ENCODE measurements at places on chromosomes 5 and 9. TPM values are rescaled to one million over a fixed set of nuclear protein-coding genes. Genes with fewer than 3 reads are reported as not detected.

The PPP2R2B gene
- total RNA-seq = 0.12 TPM

GRCh38 chr5:112064271-112064701 lies 307.3 kb upstream of the NREP start:
- no peak for DNase-seq
- no peak overlapping the region for H3K27ac ChIP-seq
- H3K36me3 ChIP-seq = no peaks in the 10 kb centered on the region
- H3K27me3 ChIP-seq = peaks cover 6% of the 10 kb centered on the region
- H3K4me3 ChIP-seq = no peak overlapping the region

- H3K27ac ChIP-seq = no peak overlapping the region
- no peaks in the 10 kb centered on the region for H3K4me1 ChIP-seq
- no peaks in the 10 kb centered on the region for H3K36me3 ChIP-seq
Observed at GRCh38 chr5:136892000-136892399, 526.7 kb upstream of the TRPC7 start.

DNA sequence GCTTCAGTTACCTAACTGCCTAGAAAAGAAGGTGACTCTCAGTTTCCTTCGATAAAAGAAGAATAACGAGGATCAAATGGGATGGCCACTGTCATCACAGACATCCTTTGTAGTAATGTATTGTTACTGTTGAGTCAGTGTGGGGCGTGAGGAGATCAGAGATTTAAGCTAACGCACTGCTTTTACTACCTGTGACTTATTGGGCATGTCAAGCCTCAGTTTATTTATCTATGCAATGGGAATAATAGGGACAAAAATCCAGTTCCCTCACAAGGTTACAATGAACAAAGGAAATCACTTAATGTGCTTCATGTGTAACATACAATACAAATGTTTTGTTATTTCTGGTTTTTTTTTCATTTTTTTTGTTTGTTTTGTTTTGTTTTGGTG lies 255 bp upstream of the TRPM6 start:
- peaks cover 44% of the 10 kb centered on the region for H3K27me3 ChIP-seq
- H3K4me1 ChIP-seq = peaks cover 14% of the 10 kb centered on the region
- peak overlapping the region; percentile 92 for H3K4me3 ChIP-seq

DNA sequence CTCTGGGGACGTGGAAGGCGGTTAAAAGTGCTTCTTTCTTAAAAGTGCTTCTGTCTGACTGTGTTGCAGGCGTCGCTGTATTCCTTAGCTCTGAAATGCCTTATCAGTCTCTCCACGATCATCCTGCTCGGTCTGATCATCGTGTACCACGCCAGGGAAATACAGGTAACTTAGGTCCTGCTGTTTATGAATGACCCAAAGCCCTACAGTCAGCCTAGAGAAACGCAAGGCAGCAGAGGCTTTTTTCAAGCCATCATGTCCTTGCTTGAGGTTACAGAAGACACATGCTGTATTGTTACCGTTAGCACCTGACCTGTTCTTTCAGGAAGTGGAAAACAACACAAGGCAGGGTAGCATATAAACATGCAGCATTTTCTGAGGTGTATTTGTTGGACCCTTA lies 2.0 kb downstream of the KCNN2 start:
- peak overlapping the region; percentile 7 for H3K4me3 ChIP-seq
- peaks cover 49% of the 10 kb centered on the region for H3K27me3 ChIP-seq

DNA sequence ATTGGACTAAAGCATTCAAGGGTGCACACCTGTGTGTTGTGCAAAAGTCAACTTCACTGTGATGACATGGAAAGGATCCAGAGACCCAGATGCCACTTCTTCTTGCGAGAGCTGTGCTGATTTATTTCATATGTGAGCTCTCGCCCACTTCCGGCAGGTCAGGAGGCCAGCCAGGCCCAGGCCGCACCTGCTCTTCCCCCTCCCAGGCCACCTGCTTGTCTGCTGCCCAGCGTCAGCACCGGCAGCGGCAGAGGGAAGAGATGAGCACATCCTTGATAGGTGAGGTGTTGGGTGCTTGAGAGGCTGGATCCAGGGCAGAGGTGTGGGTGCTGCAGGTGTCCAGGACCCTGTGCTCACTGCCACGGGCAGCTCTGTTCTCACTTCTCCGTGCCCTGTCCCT lies 242.9 kb downstream of the FANCC start:
- H3K4me3 ChIP-seq = no peak overlapping the region
- H3K27me3 ChIP-seq = no peaks in the 10 kb centered on the region
- H3K4me1 ChIP-seq = no peaks in the 10 kb centered on the region
- no peak for DNase-seq
- H3K27ac ChIP-seq = no peak overlapping the region

DNA sequence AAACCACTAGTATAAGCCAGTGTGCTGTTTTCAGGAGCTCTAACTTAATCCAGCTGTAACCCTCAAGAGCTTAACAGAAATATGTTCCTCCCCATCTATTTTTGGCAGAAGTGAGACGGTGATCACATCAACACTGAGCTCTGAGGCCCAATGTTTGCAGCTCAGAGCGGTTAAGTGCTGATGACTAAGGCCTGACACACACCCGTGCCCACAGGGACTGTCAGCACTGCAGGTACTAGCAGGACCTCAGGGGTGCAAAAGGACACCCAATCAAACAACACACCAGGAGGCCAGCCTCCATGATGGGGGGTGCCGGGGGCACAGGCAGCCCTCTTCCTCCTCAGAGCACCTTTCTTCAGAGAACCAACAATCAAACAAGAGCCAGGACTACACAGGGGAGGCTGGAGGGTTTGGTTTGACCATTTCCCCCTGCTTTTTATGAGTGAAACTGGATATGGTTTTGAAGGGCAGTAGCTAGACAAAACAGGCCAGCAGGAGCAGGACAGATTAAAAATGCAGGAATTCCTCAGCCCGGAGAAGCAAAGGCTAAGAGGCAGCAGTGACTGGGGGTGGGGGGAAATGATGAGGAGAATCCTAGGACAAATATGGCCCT lies 61.3 kb downstream of the RAPGEF1 start:
- peak; percentile 92 for DNase-seq
- peak overlapping the region; percentile 95 for H3K27ac ChIP-seq
- H3K36me3 ChIP-seq = peaks cover 12% of the 10 kb centered on the region
- H3K4me1 ChIP-seq = peaks cover 72% of the 10 kb centered on the region
- no peaks in the 10 kb centered on the region for H3K27me3 ChIP-seq

DNA sequence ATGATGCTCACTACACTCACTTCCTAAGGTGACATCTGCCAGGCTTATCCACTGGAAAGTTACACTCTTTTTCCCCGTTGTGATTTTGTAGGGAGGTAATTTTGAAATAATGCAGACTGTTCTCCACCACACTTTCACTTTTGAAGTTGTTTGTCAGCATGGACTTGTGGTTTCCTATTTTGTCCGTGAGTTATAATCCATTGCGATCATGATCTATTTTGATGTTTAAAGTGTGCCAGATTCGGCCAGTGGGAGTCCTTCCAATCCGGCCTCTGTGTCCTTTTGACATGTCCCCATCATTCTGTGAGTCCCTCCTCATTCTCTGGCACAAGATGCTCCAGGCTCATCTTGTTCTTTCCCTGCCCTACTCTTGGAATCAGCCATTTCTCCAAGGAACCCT lies 211.3 kb upstream of the KLF4 start:
- no peak for DNase-seq
- H3K4me3 ChIP-seq = no peak overlapping the region
- no peaks in the 10 kb centered on the region for H3K27me3 ChIP-seq
- H3K27ac ChIP-seq = no peak overlapping the region
- H3K36me3 ChIP-seq = no peaks in the 10 kb centered on the region
- no peaks in the 10 kb centered on the region for H3K4me1 ChIP-seq

DNA sequence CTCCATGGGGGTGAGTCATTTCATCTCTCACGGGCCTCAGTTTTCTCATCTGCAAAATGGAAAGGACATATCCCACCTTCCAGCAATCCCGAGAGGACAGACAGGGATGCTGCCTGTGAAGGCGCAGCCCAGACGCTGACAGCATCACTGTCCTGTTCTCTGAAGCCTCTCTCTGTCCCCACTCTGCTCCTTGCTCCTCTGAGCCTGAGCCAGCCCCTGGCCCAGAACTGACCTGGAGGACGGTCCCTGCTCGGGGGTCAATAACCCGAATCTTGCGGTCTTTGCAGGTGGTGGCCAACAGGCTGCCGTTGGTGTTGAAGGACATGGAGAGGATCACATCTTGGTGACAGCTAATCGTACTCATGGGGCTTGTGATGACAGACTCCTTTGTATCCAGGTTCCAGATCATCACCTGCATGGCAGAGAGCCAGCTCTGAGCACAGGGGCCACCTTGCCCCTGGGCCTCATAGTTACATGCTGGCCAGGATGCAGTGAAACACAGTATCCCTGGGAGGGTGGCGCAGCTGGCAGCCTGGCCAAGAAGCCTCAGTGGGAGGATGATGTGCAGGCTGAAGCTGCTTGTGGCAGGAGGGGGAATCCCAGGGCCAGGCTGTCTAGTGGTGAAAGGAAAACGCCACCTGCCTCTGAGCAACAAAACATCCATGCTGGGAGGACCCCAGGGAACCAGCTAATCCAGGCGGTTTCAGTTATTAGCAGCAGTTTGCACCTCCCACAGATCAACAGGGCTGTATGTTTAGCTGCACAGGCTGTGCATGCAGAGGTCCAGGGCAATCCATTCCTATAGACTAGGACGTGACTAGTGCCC lies 14.0 kb upstream of the TRIM14 start:
- peaks cover 10% of the 10 kb centered on the region for H3K4me1 ChIP-seq
- no peak overlapping the region for H3K27ac ChIP-seq
- H3K36me3 ChIP-seq = no peaks in the 10 kb centered on the region
- no peak overlapping the region for H3K4me3 ChIP-seq

DNA sequence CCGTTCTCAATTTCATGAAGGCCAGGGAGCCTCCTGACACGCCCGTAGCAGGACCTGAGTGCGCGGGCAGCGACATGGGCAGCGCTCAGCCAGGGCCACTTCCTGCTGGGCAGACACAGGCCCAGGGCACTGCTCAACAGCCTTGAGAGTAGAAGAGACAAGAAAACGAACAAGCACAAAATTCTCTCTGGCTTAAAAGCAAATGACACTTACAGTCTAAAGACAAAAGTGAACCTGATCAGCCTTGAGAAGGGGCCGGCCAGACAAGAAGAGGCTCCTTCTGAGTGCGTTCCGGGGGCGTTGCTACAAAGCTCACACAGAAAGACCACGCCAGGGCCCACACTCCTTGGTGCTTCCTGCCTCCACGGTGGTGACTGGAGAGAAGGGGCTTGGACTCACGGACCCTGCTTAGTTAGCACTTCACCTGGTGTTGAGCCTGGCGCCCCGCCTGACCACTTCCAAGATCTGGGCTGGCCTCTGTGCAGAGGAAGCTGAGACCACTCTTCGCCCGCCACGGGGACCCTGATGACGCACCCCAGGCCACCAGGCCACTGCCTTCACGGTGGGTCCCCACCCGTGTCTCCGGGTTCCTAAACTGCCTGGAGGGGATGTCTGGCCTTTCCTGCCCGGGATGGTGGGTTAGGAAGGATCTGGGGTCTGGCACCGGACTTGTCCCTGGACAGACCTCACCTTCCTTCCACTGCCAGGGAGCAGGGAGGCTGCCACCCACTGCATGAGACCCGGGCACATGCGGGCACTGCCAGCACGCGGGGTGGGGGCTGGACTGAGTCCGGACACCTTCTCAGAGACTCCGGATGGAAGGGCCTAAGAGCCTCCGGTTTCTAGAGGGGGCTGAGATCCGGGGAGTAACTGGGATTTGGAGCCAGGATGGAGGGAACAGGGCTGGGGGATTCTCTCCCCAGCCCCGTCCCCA lies 1.3 kb downstream of the SLC12A7 start:
- H3K4me1 ChIP-seq = peaks cover 39% of the 10 kb centered on the region
- H3K27ac ChIP-seq = peak overlapping the region; percentile 88
- peaks cover 2% of the 10 kb centered on the region for H3K27me3 ChIP-seq
- H3K4me3 ChIP-seq = peak overlapping the region; percentile 91
- DNase-seq = peak; percentile 67

- H3K27me3 ChIP-seq = peaks cover 2% of the 10 kb centered on the region
- no peak for DNase-seq
- H3K4me1 ChIP-seq = peaks cover 34% of the 10 kb centered on the region
Observed at GRCh38 chr5:176450077-176450476, 1.9 kb downstream of the FAF2 start.
